ENCODE measurements at places on chromosomes 12 and 14.
A peak's percentile ranks its signal among the peaks of the same experiment; 100 is the strongest.

GRCh38 chr12:56630180-56630632, at the start of gene BAZ2A:
BAZ2A (minus strand) TSS chr12:56630326; CDS start chr12:56617530, 12,796 bp downstream.
- DNase-seq = peak; percentile 86

DNA sequence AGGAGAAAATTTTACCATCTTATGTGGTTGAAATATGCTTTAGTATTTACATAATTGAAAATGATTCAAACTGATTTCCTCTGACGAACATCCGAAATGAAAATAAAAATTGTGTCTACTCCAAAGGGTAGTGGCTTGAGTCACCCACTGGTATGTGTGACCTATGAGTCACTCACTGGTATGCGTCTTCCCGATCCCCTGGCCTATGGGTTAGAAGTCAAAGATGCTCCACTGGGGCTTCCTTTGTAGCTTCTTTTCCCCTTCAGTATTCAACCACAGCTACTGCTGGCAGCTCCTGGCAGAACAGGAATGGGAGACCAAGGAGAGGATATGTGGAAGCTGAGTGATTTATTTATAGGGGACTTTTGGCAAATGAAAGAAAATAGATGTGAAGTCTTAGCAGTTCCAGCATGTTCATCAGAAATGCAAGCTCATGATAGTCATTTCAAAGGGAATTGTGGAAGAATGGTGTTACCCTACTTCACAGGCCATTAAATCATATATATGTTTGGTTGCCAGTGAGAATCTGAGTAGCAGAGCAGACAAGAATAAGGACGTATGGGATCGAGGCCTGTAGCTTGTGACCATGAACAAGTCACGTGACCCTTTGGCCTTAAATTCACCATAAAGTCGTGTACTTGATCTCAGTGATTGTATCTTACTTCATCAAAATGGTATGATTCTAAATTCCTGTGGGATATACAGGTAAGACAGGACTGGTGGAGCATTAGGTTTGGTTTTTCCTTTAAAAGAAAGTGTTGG, 108.3 kb downstream of the CRADD start:
- peak; percentile 94 for DNase-seq

DNA sequence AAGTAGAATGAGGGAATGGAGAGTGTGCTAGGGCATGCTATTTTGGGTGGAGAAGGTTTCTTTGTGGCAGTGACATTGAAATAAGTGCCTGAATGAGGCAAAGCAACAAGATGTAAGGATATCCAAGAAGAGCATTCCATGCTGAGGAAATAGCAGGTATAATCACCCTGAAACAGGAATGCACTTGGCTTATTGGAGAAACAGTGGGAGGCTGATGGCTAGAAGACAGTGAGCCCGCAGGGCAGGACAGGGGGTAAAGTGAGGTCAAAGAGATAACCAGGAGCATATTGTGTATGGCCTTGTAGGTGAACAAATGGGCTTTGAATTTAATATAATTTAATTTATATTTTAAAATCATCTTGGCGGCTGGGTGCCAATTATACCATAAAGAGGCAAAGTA, 877.0 kb downstream of the DIO2 start:
- no peak for DNase-seq

DNA sequence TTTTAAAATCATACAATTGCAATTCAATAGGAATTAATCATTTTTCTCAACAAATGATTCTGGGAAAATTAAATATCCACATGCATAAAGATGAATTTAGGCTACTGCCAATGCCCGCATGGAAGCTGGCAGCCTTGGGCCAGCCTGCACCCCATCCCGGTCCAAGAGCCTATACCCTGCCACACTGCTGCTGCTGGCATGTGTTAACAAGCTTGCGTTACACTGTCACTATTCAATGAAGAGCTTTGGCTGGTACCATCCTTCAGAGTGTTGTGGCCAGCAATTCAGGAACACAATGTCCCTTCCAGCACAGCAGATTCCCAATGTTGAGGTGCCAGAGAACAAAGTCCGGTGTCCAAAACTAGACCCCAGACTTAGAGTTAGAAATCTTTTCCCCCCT, 13.6 kb upstream of the TAS2R14 start:
- DNase-seq = no peak

DNA sequence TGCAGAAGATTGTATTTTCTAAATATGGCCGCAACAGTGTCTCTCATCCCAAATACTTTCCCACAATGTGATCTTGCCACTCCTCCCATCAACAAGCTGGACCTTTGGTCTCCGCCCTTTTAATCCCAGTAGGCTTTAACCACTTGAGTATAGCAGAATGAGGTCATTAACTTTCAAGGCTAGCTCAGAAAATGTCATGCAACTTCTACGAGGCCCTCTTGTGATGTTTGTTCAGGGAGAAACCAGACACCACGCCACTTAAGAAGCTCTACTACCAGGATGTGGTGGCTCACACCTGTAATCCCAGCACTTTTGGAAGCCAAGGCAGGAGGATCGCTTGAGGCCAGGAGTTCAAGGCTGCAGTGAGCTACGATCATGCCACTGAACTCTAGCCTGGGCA, 20.1 kb upstream of the OR6J1 start:
- DNase-seq = no peak

- no peak for DNase-seq
These were observed 134.0 kb downstream of the DYRK2 start for GRCh38 chr12:67782573-67782972.

GRCh38 chr12:10889226-10889625, 5.2 kb upstream of the PRH1 start:
- DNase-seq = no peak

- peak; percentile 97 for DNase-seq
These were observed 20.2 kb upstream of the DUSP16 start for GRCh38 chr12:12582895-12583303.
